ENCODE measurements at places on chromosomes 16 and 17.

DNA sequence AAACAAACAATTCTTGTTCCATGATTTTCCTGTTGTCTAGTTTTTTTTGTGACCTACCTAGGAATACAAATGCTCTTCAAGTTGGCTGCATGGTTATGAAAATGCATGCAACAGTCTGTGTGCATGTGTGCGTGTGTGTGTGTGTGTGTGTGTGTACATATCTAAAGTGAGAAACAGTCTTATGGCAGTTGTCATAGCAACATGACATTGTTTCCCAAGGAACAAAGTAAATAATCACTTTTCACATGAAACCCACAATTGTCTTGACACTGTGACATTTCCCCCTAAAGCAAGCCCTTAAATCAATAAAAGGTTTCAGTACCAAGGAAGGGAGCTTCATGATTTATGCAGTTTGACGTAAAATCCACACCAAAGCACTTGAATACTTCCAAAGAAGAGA lies 758.4 kb downstream of the CDH8 start:
- no peak for DNase-seq

DNA sequence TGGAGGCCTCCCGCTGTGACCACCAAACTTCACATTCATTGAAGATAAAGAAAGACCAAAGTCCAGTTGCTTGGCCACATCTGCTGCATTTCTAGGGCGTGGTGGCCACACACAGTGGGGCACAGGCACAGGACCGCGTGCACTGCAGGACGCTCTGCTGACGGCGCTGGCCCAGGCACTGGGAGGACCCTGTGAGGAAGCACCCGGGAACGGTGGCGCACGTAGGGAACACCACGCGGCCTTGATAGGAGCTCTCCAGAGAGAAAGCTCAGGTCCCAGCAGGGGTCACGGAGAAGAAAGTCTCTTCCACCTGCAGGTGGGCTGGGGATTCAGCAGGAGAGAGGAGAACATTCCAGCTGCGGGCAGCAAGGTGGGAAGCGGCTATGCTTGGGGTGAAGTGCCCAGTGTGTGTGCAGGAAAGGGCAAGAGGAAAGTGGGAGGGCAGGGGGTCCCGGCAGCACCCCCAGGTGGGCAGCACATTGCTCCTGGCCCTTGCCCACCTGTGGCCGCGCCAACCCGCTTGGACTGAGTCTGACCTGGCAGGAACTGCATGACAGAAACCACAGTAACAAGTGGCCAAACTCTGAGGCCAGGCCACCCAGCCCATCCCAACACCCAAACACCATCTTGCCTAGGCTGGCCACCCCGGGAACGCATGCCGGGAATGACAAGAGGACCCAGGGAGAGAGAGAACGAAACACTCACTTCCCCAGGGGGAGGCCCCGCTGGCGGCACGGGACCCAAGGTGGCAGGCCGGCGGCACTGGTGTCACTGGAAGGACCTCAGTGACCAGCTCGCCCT lies 32.8 kb downstream of the TBC1D16 start:
- DNase-seq: no peak

DNA sequence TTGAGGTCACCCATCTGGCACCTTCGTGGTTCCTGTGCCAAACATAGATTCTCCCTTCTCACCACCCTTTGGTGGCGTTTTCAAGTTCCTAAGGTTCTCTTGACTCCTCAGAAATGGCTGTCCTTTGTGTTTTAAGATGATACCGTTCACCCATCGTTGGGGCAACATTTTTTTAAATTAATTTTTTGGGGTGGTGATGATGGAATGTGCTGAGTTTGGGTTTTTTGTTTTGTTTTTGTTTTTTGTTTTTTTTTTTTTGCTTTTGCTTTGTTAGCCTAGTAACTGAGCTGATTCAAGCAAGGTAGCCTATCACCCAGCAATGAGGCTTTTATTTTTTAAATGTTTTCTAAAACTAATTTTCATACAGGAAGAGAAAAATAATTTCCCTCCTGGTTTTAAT lies 2.6 kb downstream of the CHST4 start:
- no peak for DNase-seq

DNA sequence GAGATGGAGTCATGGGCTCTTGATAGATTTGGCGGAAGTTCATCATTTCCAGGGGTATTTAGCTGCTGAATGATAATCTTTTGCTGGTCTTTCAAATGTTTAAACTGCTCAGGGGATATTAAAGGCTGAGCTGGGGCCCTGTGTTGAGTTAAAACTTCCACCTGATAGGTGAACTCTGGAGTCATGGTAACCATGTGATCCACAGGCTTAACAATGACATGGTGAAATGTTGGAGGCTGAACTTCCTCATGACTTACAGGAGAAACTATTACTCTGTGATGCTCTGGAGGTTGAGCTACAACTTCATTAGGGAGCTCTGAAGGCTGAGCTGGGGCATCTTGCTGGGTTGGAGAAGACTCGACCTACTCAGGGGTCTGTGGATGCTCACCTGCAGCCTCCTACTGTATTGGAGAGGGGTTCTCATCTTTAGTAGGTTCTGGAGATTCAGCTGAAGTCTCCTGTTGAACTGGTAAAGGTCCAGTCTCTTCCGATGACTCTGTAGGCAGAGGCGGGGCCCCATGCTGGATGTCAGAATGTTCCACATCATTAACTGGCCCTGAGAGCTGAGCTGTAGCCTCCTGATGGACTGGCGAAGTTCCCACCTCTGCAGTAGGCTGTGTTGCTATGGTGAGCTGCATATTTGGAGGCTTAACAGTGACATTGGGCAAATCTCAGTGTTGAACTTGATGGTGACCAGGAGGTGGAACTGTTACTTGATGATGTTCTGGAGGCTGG lies 24.2 kb downstream of the RDM1 start:
- no peak for DNase-seq

DNA sequence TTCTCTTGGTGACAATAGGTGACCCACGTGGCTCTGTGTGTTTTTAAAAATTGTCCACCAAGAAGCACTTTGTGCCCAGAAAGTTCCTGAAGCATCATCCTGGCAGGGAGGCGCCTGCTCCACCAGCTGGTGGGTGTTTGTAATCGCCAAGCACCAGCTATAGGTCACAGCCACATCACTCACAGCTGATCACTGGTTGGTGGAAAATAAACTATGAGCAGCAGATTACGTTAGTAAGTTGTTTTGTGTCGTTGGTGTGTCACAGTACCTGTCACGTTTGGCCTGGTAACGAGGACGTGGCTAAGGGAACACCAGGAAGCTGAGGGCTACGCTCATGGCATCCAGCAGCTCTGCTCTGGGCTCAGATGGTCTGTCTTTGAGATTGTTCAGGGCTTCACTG lies 10.1 kb downstream of the MRM3 start:
- DNase-seq: no peak

DNA sequence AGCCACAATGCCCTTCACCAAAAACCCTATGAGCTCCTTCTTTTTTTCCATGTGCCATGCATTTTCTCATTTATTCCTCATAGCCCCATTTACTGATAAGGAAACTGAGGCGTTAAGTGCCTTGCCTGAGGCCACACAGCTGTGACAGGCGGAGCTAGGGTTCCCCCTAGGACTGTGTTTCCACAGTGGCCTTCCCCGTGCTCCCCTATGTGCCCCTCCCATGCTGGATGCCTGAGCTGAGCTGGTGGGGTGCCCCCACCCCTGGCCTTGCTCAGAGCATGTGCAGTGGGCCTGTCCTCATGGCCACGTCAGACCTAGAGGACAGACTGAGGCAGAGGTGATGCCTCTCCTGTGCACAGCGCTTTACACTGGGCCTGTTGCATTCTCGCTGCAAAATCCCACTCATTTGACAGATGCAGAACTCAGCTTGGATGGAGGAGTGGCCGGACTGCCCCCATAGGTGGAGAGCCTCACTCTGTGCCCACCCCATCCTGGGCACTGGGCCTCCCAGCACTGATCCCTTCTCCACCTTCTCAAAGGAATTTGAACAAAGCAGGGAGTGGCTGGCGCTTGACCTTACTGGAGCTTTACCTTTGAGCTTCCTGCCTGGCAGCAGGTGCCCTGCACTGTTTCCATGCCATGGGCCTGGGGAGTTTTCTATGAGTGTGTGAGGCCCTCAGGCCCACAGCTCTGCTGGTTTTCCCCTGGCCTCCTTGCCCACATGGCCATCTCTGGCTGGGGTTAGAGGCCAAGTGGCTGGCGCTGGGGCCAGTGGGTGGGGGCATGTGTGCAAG lies 2.6 kb downstream of the MAP2K3 start:
- peak; percentile 71 for DNase-seq

GRCh38 chr16:85623997-85624601 lies 11.0 kb downstream of the GSE1 start:
- DNase-seq: no peak

- no peak for DNase-seq
Measured at GRCh38 chr17:80285237-80285920, 24.7 kb downstream of the RNF213 start.

DNA sequence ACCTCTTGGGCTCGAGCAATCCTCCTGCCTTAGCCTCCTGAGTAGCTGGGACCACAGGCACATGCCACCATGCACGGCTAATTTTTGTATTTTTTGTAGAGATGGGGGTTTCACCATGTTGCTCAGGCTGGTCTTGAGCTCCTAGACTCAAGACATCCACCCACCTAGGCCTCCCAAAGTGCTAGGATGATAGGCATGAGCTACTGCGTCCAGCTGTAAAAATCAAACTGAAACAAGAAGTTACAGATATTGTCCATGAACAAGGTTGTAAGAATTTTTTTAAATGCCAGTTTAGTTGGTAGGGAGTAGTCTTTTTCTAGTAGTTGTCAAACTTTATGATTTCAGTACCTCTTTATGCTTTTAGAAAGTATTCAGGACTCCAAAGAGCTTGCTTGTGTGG lies 424.4 kb upstream of the PMFBP1 start:
- no peak for DNase-seq

- no peak for DNase-seq
Measured at GRCh38 chr16:62038646-62039045, 2.4 kb upstream of the CDH8 start.

DNA sequence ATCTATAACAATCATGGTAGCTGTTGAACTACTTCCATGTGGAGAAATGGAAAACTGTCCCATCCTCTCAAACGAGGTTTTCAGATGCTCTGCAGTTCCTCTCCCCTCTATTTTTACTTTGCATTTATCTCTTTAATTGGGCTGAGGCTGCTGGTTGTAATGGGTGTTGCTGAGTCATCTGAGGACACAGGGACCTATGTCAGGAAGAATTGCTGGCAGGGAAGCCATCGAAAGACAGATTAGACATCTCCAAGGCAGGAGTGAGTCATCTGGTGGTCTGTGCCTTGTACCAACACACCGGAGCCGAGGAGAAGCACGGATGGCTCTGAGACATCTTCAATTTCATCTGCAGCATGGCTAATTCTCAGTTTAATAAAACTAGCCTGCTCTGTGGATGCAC lies 394.5 kb downstream of the GRIN2A start:
- no peak for DNase-seq

DNA sequence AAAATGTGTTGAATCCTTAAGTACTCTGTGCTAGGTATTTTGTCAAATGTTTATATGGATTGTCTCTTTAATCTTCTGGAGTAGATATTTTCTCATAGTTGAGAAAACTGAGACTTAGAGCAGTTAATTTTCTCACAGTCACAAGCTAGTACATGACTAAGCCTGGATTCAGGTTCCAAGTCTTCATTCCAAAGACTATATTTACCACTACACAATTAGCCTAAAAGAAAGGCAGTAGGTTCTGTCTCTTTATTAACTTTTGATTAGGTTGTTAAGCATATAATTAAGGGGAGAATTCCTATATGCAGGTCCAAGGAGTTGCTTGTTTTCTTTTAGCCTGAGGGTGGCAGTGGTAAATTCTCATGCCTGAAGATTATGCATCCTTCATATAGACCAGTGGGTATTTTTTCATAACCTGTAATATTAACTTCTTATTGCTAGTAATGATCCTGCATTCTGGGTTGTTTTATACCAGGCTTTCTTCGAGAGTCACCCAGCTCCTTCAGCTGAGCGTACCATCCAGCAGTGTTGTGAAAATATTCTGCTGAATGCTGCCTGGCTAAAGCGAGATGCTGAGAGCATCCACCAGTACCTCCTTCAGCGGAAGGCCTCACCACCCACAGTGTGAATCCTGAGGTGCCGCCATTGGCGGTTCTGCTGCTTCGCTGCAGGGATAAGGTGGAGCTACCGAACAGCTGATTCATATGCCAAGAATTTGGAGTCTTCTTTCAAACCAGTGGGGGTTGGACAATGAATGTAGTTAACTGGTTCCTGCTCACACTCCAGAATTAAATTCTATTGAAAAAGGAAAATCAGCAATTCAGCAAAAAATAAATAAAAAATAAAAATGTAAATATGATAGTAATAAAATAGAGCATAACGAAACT lies 28.2 kb upstream of the KPNB1 start:
- DNase-seq: no peak

- DNase-seq: no peak
Measured at GRCh38 chr17:57456622-57457021, 200.3 kb downstream of the MSI2 start.
